Left ventricle myocardium inferior (tissue), 1 donor: ENCODE measurements at places on chromosomes 16 and 17.

DNA sequence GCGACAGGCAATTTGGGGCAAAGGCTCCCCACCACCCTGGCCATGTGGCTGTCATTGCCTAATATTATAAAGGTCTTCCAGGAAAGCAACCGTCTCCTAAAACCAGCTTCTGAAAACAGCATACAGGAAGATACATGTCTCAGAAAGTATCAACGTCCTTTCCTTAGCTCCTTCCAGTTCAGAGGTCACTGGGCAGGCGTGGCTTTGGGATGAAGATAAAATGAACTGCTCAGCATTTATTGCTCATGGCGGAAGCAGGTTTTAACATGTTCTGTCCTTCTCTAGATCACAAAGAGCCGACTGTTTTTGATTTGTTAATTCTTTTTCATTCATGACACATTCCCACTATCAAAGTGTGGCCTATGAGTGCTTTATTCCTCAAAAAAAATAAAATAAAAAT, 8.0 kb downstream of the CFAP20 start:
- DNase-seq = no peak

GRCh38 chr17:13306310-13306962, 288.6 kb upstream of the ELAC2 start:
- DNase-seq = no peak

GRCh38 chr17:44677136-44677535, 12.4 kb downstream of the CCDC43 start:
- DNase-seq = no peak

GRCh38 chr16:87145181-87146176, 171.7 kb downstream of the C16orf95 start:
- no peak for DNase-seq

- DNase-seq = no peak
These were observed 12.3 kb downstream of the TMEM100 start for GRCh38 chr17:55710410-55710809.

- no peak for DNase-seq
These were observed 34.3 kb downstream of the LIMD2 start for GRCh38 chr17:63665527-63666214.

DNA sequence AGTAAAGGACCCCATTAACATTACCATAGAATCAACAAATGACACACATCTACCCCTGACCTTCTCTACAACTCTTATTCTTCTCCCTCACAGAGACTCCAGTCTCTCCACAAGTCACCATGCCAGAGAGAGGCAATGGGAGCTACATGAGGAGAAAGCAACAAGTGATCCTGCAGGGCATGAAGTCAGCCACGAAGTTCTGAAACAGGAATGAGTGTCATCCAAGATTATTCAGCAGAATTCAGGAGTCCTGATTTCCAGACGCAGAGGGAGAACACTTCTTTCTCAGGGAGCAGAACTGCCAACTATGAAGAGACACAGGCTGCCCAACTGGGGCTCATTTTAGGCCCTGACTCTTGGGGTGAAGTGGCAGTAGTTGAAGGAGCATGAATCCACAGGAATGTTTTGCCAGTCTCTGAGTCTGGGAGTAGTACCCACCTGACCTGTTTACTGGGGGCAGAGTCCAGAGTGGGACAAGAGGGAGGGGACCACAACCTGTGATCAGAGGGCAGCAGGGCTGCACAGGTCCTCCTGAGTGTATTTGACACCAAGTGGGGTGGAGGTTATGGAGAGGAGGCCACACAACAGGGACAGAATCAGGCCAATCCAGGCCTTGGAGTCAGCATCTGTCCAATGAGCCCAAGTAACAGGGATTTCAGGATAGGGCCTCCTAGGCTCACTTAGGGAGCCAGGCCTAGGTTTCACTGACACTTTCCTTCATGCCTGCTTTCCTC, 2.4 kb upstream of the MTMR4 start:
- DNase-seq = no peak

DNA sequence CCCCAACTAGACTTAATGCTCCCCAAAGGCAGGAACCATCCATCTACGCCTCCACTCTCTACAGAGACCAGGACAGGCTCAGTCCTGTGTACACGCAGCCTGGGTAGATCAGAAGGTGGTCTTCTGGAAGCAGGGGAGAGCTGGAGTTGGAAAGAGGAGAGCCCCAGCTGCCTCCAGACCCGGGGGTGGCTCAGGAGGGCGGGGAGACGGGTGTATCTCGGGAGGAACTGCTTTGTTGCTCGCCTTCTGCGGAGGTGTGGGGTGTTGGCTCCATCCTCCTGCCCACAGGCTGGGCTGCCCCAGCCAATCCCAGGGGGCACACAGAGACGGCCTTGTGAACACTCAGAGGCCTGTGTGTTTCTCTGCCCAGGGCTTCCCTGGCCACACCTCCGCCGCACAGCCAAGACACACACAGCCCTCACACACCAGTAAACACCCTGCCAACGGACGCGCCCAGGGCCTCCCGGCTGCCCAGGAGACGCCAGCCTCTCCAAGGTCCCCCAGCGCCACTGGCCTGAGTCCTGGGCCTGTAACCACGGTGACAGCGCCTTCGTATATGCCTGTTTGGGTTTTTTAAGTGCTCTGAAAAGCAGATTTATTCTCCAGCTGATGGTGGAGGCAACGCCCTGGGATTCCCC, 143.4 kb upstream of the CDC42EP4 start:
- no peak for DNase-seq
